ENCODE measurements at places on chromosomes 1 and 21.

GRCh38 chr1:158354255-158354654 is 561 bp downstream of the CD1E start:
- no peak for DNase-seq

DNA sequence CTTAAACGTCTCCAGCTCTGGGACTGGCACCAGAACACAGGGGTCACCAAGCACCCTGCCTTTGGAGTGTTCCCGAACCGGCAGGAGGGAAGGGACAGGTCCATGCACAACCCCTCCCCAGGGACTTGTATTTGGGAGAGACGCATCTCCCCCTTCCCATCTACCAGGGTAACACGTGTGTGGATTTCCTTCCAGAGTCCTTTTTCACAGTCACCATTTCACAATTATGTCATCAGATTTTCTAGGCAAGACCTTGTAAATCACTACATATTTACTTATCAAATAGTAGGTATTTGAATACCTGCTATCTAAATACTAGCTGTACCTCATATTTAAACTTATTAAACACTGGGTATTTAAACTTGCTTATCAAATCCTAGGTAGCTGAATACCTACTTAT is 57.4 kb upstream of the AJAP1 start:
- no peak for DNase-seq

GRCh38 chr1:18580047-18580446 is 50.6 kb upstream of the PAX7 start:
- DNase-seq, result no peak

- DNase-seq, result no peak
These were observed 2.3 kb upstream of the IVL start for GRCh38 chr1:152906023-152906565.

GRCh38 chr1:41416552-41417334 is 55.5 kb downstream of the FOXO6 start:
- peak; percentile 71 for DNase-seq

DNA sequence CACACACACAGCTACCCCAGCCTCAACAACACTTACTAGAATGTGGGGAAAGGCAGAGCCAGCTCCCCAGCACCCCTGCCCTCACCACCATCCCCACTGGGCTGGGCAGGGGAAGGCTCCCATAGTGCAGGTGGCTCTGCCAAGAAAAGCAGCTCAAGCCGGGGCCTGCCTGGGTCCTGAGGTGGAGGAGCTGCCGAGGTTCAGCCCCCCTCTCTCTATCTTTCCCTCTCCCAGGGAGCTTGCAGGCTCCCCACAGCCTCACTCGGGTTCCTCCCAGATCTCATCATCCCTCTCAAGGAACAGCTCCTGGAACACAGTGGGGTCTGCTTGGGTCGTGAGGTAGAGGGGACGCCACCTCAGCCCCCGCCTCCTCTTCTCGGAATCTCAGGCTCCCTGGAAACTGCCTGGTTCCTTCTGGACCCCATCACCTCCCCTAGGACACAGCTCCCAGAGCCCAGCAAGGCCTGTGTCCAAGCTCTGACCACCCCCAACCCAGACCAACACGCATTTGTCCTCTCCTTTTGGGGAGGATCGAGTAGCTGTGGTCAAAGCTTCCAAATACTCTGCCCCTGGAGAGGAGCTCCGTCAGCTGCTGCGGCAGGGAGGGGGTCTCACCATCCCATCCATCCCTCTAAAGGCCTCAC is 704 bp downstream of the S100A16 start:
- DNase-seq, result no peak

DNA sequence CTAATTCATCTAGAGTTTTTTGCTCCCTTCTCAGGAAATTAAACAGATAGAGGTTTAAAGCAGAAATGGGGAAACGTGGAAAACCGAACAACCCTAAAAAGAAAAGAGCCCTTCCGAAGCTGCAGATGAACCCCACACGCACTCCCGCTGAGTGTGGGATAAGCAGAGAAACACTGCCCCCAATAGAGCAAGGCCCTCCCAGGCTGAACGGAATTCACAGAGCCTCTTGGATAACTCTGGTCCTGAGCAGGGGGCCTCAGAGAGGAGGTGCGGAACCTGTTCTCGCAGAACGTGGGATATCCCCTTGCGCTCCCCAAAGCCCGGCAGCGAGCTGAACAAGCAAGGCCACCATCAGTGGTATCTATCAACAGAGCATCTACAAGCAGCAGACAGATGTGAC is 44.9 kb downstream of the SSBP3 start:
- no peak for DNase-seq

DNA sequence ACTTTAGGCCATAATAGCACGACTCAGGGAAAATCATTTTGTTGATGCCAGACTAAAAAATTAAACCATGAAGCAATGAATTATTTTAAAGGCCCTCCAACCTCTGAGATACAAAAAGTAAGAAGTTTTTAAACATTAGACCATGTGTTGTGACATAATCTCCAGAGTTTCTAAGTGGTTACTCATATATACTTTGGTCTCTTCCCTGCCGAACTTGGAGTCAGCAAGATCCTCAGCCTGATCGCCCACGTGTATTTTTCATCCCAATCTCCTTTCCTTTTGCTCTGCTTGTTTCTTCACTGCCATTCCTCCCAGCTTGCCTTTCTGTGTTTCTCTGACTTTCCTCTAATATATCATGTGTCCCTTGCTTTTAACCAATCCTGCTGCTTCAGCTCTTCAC is 3.8 kb downstream of the ARV1 start:
- no peak for DNase-seq

DNA sequence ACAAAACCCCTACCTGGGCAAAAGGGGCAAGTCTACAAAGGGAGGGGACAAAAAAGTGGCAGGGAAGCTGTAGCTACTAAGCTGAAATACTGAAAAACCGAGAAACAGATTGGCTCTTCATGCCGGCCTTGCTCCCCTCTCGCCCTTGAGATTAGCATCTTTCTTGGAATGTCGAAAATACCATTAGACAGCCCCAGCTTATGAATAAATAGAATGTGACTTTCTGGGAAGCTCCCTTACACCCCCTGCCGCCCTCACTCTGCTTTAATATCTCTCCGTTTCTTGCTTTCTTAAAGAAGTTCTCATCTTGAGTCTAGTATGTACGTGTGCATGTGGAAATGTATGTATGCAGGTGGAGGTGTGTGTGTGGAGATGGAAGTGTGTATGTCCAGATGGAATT is 14.1 kb downstream of the TRAF3IP3 start:
- DNase-seq, result no peak

DNA sequence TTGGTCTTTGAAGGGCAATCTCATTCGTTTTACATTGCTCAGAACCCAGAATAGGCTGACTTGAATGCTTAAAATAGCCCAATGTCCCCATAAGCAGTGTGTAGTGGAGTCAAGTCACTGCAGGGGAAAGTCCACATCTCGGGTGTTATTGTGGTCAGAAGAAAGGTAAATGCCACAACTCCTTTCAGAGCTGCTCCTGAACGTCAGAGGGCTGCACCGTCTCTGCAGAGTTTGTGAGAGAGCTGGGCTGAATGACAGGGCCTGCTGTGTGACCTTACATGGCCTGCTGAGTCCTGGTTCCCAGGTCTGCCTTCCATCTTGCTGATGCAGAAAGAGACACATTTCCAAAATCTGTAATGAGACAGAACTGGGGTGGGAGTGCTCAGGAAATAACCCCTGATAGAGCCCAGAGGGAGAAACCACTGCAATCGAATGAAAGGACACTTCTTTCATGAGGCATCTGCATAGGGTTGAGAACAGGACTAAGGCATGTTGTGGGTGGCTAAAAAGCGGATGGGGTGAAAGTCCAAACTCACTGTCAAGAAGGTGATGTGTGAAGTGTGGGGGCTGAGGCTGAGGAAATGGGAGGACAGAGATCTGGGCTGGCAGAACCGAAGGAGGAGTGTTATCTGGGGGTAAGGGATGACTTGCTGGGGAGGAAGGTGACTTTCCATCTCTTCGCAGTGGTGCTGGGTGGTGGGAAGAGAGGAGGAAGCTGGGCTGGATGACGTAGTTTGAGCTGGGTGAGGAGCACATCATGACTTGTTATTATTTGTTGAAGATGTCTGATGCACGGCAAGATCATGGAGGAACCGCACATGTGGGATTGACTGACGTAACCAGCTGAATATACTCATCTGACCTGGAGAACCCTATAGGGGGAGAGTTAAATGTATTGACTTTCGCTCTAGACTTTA is 33.7 kb downstream of the XCL2 start:
- DNase-seq, result no peak

- DNase-seq, result no peak
These were observed 16.5 kb upstream of the PSMB2 start for GRCh38 chr1:35657851-35658250.

DNA sequence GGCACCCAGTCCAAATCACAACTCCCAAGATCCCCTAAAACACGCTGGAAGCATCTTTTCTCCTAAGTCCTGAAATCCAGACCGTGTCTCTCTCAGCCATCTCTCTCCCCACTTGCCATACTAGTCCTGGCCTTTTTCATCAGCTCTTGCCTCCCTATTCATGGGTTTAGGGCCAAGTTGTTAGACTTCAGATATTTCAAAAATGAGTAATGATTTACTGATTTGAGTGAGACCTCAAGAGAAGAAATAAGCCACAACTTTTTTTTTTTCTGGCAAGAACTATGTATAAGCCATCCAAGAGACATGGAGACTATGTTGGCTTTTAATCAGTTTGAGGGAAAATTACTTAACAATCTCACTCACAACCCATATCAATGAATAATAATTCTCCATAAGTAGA is 62.5 kb downstream of the TBX15 start:
- no peak for DNase-seq

DNA sequence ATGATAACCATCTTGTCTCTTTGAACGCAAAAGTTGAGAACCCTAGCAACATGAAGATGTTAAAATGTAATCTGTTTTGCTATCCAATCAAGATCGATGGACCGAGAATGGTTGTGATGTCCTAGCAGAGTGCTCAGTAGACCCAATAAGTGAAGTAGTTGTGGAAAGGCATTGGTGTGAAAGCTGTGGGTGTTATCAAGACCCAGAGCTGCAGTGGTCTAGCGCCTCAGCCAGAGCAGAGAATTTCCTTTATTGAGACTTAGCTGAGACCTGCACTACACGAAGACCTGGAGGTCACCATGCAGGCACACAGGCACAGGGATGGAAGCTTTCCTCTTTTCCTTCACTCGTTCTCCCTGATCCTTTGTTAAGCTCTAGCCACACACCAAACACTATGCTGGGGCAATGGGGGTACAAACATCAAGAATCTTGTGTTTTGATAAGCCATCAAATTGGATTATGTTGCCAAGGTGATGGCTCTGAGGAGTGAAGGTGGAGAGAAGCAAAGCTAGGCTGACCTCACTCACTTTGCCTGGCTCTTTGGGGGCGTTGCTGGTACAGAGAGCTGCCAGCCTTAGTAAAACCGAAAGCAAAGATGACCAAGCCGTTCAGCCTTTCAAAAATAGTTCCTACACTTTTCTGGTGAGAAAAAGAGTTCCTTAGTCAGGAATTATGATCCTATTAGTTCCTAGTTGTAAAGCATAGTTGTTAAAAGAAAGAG is 24.1 kb downstream of the METTL13 start:
- no peak for DNase-seq

DNA sequence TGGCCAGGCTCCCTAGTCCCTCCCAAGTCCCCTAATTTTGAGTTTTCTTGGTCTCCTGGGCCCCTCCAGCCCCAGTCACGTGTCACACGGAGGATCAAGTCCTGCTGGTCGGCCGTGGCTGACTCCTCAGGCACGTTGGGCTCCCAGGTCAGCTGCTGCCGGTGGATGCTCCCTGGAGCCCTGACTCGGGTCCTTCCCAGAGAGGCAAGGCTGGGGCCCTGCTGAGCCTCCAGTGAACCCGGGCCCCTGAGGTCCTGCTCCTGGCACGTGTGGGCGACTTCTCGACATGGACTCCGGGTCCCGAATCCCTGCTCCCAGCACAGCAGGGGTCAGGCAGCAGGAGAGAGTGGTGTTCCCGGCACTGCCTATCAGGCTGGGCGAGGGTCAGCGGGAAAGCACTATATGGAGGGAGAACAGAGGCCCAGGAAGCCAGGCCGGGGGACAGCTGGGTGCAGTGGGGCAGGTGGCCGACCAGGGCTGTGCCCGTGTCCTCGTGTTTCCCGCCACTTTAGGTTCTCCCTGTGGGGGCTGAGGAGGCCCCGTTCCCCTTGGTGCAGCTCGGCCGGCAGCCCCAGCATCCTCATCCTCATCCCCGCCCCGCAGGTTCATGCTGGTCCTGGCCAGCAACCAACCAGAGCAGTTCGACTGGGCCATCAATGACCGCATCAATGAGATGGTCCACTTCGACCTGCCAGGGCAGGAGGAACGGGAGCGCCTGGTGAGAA is 13.2 kb downstream of the TMEM240 start:
- no peak for DNase-seq

DNA sequence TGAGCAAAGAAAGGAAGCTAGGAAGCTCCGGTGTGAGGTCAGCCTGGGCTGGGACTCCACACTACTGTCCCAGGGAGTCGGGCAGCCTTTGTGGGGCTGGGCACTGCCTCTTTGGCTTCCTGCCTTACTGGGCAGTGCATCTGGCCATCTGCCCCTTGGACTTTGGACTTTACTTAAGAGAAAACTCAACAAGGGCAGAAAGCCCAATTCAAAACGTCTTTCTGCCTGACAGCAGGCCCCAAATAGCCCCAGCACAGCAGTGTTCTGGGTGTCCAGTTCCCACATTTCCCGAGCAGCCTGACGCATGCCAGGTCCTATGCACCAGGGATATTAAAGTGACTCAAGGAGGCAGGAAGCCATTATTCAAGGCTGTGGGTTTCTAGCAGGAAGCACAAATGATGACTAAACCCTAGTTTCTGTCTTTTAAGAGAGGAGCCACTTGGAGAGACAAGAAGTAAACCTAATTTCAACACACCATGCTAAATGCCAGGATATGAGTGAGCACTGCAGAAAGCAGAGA is 37.9 kb upstream of the EDEM3 start:
- DNase-seq, result peak; percentile 80

- DNase-seq, result no peak
These were observed 25.0 kb upstream of the AGBL4 start for GRCh38 chr1:50048791-50049190.

DNA sequence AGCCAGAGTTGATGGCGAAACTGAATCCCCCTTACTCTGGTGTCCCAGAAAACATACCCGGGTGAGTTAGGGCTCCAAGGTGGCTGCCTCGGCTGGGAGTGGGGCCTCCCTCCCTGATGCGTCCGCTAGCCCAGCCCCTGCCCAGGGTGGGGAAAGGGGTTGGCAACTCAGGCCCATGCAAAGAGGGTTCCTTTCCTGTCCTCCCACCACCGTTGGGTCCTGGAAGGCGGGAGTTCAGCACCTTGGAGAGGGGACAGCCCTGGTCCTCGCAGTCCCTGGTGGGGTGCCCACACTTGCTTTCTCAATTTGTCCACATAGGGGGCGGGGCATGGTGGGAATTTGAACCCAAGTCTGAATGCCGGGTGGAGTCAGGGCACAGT is 6.1 kb downstream of the SRM start:
- no peak for DNase-seq

DNA sequence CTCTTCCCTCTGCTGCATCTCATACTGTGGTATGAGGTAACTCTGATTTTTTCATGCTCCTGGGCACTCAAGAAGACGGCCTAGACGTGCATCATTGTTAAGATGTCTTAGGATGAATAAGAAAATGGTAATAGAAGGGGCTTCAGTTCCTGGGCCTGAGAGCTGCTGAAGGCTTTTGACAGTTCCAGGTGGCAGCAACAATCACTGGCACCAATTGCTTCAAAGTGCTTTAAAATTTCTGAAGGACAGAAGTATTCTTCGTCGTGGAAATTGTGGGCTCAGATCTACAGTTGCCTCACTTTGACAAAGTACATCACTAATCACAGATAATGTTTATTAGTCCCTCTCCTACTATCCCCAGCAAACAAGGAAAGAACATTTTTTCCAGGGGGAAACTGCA is 536.6 kb upstream of the CAMK1G start:
- no peak for DNase-seq

- DNase-seq, result no peak
These were observed 290.1 kb downstream of the PLPP3 start for GRCh38 chr1:56289260-56289659.

Measured in Right ventricle myocardium superior (tissue), 1 donor.